ENCODE measurements at places on chromosomes 3 and 15.
A peak's percentile ranks its signal among the peaks of the same experiment; 100 is the strongest.

DNA sequence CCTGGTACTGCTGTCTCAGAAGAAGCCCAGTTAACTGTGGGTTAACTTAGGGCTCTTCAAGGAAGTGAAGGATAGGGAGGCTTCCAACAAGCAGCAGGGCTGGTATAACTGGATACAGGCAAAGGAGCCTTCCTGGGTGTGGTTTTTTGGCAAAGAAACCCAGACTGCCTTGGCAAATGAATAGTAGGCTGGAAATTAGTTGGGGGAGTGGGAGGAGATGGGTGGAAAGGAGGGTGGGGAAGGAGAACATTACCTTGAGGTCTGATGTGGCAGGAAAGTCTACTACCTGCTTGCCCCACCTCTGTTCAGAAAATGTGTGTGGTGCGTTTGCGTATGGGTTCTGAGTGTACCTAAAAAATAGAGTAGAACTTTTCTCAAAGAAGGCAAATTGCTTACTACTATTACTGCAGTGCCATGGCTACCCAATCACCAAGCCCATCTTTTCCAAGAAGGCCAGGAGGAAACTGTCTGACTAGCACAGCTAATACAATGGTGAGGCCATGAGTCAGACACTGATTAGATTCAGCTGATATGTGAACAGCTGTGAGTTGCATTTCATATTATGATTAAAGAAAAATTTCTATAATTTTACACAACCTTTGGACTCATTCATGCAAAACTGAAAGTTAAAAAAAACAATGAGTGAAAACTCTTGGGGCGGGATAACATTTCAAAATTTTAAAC is 55.2 kb downstream of the SPTSSB start:
- DNase-seq = no peak

DNA sequence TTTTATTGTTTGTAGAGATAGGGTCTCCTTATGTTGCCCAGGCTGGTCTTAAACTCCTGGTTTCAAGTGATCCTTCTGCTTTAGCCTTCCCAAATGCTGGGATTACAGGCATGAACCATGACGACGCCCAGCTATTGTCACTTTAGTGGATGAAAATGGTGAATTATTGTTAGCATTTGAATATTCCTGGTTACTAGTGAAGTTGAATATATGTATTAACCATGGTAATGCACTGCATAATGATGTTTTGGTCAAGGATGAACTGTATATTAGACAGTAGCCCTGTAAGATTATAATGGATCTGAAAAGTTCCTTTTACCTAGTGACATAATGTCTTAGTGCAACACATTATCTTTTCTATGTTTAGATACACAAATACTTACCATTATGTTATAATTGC is 50.4 kb upstream of the KCNAB1 start:
- DNase-seq = no peak

DNA sequence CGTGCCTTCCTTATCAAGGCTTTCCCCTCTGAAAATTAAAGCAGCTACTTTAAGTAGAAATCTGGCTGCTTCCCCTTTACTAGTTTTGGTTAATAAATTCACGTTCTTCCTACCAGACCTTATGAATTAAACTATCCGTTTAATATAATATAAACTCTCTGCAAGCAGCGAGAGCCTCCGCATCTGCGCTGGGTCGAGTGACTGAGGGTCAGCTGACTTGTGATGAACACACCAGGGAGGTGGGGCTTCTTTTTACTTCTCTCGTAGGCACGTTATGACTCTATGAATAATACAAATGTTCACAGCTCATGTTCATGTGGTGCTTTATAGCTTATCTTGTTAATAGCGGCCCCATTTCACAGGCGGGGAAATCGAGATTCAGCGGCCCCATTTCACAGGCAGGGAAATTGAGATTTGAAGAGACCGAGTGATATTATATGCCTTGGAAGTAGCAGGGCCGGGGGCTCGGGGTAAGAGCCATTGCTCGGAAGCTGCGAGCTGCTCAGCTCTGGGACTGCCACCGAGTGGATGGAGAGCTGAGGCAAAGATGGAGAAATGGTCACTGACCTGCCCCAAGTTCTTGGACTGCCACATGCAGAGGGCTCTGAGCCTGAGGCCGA is 8.3 kb downstream of the MUC4 start:
- DNase-seq = no peak

- no peak for DNase-seq
These were observed 149.4 kb downstream of the EPHB1 start for GRCh38 chr3:134944429-134944828.

- DNase-seq = no peak
These were observed 88.9 kb upstream of the PTX3 start for GRCh38 chr3:157347577-157348303.

- no peak for DNase-seq
These were observed 660.8 kb upstream of the UBE2E2 start for GRCh38 chr3:22542311-22542710.

DNA sequence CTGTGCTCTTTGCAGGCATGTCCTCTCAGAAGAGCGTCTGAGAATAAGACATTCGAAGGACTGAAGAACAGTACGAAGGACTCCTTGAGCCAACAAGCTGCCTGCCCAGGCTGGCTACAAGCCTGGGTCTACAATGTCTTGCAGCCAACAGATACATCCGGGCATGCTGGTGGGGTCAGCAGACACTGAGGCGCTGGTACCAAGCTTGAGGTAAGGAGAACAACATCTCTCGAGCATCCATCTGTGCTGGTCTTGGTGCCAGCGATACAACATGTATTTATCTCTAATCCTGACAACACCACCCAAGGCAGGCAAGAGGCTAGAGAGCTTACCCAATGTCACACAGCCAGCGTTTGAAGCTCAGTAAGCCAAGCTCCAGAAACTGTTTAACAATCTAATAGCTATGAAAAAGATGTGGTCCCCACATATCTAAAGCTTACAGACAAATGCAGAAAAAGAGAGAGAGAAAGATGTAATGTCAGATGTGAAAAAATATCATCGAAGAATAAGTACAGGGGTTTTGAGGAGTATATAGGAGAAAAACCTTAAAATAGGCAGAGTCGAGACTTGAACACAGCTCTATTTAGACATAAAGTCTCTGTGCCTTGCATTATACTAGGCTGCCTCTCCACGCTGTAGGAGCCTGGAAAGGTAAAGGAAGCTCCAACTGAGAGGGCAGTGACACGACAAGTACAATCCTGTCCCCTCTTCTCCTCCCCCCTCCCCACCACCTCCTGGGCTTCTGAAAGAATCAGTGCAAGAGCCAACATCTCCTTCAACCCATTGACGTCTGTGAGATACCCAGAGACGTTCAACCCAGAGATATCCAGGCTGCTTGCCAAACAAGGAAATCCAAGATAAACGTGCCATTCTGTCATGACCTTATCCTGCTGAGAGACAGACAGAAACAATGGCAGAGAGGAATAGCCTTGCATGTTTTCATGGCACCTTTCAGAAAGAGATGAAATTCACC is 39.4 kb downstream of the WWTR1 start:
- DNase-seq = no peak

GRCh38 chr3:21533002-21533401 is 218.0 kb downstream of the ZNF385D start:
- no peak for DNase-seq

DNA sequence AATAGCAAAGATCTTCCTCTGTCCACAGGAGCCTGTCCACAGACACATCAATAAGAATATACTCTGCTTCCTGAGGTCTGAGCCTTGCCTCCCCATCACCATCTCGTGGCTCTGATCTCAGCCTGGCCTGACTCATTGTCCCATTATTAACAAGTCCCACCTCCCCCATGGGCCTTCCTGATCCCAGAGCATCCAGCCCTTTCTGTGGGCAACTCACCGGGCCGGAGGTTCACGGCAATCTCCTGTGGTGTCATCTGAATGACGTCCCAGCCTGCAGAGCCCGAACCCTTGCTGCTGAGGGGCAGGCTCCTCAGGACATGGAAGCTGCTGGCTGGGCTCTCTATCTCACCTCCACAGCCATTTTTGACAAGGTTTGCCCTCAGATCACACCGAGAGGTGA is 28.1 kb downstream of the ITGB5 start:
- no peak for DNase-seq

DNA sequence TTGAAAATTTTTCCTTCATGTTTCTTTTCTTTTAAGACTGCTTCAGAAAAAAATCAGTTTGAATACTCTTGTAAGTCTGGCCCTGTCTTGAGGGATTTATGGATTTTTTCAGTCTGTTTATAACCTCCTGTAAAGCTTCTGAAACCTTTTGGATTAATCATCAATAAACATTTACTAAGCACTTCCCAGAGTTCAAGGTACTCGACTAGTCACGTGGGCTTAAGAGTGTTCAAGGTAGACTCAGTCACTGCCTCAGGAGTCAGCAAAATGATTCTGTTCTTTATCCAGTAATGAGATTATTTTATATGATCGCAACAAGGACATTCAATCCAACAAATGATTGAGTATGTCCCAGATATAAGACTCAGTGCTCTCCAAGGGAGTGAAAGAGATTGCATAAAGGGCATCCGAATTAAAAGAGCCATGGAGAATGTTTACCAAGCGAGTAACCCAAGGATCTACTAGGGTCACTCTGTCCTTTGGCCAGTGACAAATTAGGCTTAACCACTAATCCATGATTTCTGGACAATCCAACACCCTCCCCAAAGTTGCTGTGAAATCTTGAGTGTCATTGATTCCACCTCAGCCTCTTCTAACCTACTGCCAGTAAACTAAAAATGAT is 726.6 kb upstream of the NAALADL2 start:
- no peak for DNase-seq

DNA sequence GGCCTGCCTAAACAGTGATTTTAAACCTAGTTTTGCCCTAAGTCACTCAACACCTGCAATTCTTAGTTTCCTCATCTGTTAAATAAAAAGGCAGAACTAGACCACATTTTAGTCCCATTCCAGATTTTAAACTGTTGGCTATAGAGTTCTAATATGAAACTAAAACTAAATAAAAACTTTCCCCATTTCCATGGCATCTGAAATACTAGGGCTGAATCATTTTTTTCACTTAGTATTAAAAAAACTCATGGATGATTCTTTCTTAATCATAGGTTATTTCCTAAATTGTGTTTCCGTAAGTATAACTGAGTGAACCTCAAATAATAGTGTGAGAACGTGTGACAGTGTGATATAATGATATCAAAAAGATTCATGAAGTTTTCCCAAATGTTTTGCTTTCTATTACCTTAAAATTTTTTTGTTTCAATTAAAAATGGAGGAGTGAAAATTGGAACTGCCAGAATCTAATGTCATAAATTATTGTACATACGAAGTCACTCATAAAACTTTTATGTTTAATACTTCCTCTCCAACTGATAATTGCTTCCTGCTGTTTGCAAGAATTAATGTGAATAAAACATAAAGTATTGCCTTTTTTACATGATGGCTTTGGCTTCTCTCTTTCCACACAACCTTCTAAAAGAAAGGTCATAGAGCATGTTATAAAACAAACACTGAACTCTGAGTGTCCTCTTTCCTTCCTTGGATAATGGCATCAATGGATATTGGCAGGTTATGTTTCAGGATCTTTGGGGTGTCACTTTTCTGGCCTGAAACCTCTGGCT is 315.1 kb upstream of the MME start:
- DNase-seq = no peak

DNA sequence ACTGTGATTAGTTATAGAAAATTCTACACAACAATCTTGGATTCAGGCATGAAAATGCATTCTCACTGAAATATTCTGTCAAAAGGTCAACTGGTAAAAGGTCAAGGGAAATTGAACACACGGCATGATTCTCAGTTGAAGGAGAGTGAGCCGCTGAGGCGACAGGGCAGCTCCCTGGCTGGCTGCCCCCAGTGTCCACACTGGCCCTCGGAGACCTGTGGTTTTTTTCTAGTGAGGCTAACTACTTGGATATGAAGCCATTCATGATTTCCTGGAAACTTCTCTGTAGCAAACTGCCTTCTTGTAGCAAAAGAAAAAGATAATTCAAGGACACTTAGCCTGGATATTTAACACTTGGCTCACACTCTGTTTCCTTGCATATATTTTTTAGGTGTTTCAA is 37.2 kb downstream of the AADACL2 start:
- no peak for DNase-seq

DNA sequence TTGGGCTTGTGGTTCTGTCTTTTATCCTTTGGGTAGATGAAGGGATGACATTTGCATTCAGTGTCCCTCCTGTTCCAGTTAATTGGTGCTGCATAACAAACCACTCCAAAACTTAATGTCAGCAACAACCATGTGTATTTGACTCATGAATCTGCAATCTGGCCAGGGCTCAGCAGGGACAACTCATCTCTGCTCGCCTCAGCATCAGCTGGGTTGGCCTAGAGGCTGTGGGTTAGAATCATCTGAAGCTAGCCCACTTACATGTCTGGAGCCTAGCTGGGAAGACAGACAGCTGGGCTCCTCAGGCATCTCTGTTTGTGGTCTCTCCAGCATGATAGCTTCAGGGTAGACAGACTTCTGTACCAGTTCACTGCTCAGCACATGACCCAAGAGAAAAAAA is 92.0 kb downstream of the TMEM108 start:
- DNase-seq = no peak

- peak; percentile 81 for DNase-seq
These were observed 39.7 kb upstream of the SPSB4 start for GRCh38 chr3:141011232-141011996.

- DNase-seq = no peak
These were observed 25.6 kb downstream of the COL8A1 start for GRCh38 chr3:99663977-99664376.

- DNase-seq = no peak
These were observed 107.7 kb upstream of the RASGRP1 start for GRCh38 chr15:38672273-38672672.

- no peak for DNase-seq
These were observed 30.3 kb downstream of the GPD1L start for GRCh38 chr3:32136703-32137102.

Measured in activated T-cell treated with anti-CD3 and anti-CD28 coated beads, Interleukin-2, amount 50 U/mL, for 24 hours (primary cell).